ENCODE measurements at places on chromosomes 4 and X. TPM values are rescaled to one million over a fixed set of nuclear protein-coding genes. Genes with fewer than 3 reads are reported as not detected.

- no peak for DNase-seq
Observed at GRCh38 chrX:110252711-110253110, 65.2 kb downstream of the AMMECR1 start.

DNA sequence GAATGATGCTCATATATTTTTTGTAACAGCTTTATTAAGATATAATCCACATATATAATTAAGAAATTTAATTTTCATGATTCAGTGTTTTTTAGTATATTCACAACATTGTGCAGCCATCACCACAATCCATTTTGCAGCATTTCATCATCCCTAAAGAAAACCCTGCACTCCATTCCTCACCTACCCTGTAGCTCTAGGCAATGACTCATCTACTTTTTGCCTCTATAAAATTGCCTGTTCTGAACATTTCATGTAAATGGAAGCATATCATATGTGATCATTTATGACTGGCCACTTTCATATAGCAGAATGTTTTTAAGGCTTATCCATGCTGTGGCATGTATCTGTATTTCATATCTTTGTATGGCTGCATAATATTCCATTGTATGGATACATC, 339.9 kb downstream of the MAPK10 start:
- no peak for DNase-seq

DNA sequence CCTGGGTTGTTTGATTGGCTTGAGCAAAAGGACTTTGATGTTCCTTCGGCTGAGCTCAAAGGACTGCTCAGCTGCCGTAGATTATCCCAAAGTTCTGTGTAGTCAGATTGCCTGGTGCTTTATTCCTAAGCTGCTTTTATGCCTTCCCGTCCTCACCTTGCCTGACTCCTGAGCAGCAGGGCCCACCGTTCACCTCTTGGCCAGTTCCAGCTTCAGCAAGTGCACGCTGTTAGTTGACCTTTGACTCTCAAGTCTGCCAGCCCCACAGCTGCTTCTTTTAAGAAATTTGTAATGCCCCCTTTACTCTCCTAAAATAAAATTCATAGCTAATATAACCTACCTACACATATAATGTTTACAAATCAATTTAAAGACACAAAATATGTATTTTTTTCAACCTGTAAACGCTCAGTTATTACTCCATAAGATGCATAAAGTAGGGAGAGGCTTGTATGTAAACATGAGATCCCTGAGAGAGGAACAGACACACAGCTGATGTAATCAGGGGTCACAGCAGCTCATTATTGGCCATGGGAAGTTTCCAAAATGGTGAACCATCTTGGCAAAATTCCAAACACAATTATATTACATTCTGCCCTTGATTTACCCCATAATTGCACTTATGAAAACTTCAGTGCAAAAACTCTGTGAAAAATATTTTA, 28.6 kb downstream of the UCHL1 start:
- DNase-seq: no peak

Gene LUZP4
- not detected for total RNA-seq

Gene MTTP
- 12.4 TPM for total RNA-seq

Data from Caki2 (cell line).